ENCODE measurements at places on chromosomes 5 and 9.

- no peak for DNase-seq
Measured at GRCh38 chr9:96758845-96759673, 18.8 kb downstream of the ZNF510 start.

GRCh38 chr5:82684165-82684564, 393.0 kb downstream of the TMEM167A start:
- no peak for DNase-seq

- no peak for DNase-seq
Measured at GRCh38 chr9:129739432-129739831, 13.4 kb downstream of the PTGES start.

- no peak for DNase-seq
Measured at GRCh38 chr5:112657804-112658203, 79.9 kb upstream of the APC start.

DNA sequence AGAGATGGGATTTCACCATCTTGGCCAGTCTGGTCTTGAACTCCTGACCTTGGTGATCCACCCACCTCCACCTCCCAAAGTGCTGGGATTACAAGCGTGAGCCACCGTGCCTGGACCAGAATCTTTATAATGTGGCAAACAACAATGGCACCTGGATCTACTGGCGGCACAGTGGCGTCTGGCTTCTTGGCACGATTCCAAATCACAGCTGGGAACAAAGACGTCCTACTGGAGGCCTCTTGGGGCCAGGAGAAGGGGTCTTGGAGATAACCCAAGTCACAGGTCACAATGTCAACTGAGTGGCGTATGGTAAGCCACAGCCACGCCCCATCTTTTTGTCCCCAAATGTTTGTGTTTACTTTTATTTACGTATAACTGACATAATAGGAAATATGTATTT, 77.8 kb upstream of the RAPGEF1 start:
- DNase-seq = no peak

DNA sequence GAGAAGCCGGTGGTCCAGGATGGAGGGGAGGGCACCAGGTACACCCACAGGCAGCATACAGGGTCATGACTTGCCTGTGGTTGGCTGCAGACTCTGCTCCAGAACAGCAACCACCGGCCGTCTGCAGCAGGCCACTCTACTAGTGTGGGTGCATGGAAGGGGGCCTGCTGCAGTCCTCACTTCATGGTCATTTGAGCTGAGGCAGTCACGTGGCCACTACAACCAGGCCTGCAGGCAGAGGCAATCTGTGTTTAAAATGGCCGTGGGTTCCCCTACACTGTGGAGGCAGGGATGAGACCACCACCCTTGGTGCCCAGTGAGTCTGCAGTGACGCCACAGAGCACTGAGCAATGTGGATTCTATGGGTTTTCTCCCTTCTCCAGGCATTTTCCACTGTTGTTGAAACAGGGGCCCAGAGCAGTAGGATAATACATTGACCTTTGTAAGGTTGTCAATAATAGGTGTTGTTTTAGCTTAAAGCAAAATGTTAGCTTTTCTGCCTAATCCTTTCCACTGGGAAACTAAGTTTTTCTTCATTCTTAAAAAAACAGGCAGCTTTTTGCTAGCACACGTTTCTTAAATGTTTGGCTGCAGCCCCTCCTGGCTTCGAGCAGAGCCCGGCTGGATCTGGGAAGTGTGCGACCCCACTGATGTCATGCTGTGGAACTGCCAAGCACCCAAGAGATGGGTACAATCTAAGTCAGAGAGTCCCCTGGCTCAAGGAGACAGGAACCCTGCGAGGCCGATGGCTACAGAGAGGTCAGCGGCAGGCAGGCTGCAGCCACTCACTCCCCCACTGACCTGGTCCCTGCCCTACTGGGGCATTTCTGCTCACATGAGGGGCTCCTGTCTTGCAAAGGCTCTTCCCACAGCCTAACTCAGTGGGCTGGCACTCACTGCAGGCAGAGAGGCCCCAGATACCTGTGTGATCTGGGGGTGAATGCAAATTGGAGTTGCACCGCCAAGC, 21.2 kb downstream of the GADD45G start:
- DNase-seq = no peak

DNA sequence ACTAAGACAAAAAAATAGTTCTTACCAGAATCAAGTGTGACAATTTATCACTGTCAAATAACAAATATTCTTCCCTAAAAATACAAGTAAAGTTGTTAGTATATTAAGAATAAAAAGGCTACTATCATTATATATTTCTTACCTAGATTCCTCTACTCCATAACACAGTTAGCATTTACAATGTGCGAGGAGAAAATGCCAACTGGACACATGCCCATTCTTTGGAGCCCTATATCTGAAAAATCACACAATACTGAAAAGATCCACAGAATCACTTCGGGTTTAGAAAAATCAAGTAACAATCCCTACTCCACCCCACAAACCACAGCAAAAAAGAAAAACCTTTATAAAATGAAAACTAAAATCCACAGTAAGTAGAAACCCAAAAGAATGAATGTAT, 70.9 kb downstream of the PKD2L2 start:
- DNase-seq = no peak

GRCh38 chr9:75372499-75373268, 284.4 kb downstream of the OSTF1 start:
- no peak for DNase-seq

DNA sequence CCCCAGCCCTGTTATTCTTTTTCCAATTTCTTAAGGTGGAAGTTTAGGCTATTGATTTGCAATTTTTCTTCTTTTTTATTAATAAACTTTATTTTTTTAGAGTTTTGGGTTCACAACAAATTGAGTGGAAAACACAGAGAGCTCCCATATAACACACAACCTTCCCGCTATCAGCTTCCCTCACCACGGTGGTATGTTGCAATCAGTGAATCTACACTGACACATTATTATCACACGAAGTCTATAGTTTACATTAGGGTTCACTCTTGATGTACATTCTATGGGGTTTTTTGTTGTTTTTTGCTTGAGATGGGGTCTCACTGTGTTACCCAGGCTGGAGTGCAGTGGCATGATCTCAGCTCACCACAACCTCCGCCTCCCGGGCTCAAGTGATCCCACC, 4.8 kb upstream of the NFX1 start:
- DNase-seq = no peak

GRCh38 chr5:91706785-91707520, 323.8 kb upstream of the ARRDC3 start:
- no peak for DNase-seq

GRCh38 chr5:2135833-2136232, 253.1 kb upstream of the IRX4 start:
- no peak for DNase-seq

DNA sequence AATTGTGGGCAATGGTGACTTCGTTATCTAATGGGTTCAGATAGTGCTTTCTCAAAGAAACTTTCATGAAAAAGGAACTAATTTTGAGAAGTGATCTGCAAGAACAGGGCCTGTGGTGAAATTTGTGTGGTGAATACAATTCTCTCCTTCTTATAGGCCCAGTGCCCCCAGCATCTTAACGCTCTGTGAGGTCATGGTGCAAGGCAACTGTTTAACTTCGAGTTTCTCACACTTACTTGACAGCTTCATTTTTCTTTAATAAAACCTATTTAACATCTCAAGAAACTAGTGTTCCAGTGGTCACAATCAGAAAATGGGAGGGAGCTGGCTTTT, 69.2 kb downstream of the FAM114A2 start:
- no peak for DNase-seq

DNA sequence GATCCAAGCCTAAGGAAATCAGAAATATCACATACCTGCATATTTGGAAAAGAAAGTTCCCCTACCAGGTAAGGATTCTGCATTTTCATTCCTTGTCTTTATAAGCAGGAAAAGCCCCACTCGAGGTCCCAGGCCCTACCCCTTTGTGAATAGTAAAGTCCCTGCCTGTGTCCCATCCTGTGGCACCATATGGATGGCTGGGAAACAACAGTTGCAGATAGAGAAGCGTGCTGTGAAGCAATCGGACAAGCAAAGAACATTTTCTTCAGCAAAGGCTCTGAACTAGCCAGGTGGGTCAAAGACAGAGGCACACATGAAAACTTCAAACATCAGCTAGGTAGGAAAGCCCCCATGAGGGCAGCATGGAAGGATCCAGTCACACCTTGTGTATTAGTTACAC, 169.3 kb downstream of the NR2F1-AS1 start:
- no peak for DNase-seq

GRCh38 chr9:83294816-83295215, 231.9 kb upstream of the RASEF start:
- no peak for DNase-seq

DNA sequence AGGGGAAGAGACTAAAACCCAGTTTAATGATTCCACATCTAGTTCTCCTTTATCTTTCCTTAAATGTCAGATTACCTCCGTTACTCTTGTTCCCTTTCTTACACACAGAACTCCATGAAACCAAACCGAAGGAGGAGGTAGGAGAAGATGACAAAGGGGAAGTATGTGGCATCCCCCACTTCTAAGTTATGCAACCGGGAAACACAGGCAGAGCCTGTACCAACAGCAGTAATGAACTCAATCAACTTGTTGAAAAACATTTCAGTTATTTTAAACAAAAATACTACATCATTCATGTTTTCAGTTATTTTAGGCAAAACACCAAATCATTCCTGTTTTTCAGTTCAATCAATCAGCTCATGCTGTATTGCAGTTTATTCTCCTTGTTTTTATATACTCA, 101.8 kb downstream of the PCSK1 start:
- no peak for DNase-seq

- no peak for DNase-seq
Measured at GRCh38 chr9:113625486-113625885, 162.0 kb downstream of the RGS3 start.

GRCh38 chr5:2904399-2904798, 152.9 kb upstream of the IRX2 start:
- DNase-seq = no peak

- DNase-seq = no peak
Measured at GRCh38 chr5:58715997-58716656, 133.3 kb downstream of the RAB3C start.

GRCh38 chr5:148808864-148809642, 17.4 kb upstream of the ADRB2 start:
- no peak for DNase-seq

DNA sequence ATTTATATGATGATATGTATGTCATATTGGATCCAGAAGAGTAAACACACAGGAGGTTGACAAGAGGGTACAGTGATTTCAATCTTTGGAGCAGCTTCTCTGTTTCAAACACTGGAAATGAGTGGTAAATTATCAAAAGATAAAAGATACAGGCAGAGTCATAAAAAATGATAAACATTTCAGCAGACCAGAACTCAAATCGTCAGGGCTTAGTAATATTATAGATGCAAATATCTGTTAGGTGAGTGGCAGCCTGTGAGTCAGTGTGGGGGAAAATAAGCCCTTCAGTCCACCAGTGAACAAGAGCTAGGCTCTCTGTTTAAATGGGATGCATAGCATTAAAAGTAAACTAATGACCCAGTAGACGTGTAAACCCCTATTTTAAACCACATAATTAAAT, 1378.1 kb downstream of the EFNA5 start:
- no peak for DNase-seq

DNA sequence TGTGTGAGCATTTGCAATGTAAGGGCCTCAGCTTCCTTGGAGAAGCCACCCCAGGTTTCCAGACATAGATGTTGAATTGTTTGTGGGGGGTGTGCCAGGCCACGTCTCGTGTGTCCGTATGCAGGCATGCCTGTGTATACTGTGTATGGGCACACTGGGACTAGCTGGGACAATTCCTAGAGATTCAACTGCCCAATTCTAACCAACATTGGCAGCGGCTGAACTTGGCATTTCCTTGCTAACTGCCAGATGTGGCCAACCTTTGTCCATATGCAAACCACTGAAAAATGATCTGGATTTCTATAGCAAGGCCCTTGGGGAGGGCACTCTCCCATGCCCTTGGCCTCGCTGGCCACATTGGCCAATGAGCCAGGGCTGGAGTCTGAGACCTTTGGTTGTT, 50.3 kb downstream of the SAR1B start:
- no peak for DNase-seq

DNA sequence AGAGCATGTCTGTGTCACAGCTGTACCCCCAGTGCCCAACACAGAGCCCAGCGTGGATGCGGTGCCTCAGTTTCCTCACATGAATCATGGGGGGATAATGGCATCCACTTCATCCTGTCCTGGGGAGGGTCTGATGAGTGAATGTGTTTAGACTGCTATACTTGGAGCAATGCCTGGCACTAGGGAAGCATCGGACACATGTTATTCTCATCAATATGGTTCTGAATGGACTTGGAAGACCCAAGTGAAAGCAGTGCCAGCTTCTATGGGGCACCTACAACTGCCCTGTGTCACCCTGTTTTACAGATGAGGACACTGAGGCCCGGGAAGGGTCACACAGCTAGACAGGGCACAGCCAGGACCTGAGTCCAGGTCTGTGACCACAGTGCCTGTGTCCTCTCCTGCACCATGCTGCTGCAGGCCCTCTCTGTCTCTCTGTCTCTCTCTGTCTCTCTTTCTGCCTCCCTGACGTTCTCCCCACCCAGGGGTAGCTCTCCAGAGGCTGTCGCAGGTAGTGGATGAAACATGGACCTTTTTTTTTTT, 42.3 kb upstream of the NEK6 start:
- DNase-seq = no peak

GRCh38 chr9:134010310-134011173, 14.7 kb upstream of the BRD3OS start:
- no peak for DNase-seq

- no peak for DNase-seq
Measured at GRCh38 chr9:135122316-135122715, 34.8 kb downstream of the OLFM1 start.

- DNase-seq = no peak
Measured at GRCh38 chr9:127214421-127215267, 49.9 kb upstream of the GARNL3 start.

- no peak for DNase-seq
Measured at GRCh38 chr5:147393874-147394672, 115.8 kb downstream of the DPYSL3 start.

DNA sequence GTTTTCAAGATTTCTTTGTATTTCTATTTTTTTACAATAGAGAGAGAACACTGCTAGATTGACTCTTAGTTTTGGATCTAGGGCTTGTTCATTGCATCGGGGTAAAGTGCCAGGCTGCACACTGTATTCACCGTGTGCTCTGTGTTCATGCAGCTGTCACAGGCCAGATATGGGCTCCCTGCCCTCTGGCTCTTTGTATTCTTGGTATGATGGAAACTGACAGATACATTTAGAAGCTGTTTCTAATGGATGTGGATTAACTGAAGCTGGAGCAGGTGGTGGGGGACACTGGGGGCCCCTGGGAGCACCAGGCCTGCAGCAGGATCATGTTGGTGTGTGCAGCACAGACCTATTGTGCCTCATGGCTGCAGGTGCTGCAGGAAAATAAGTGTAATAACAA, 28.0 kb downstream of the SLC36A1 start:
- no peak for DNase-seq

- no peak for DNase-seq
Measured at GRCh38 chr5:75507841-75508240, 3.6 kb downstream of the CERT1 start.

DNA sequence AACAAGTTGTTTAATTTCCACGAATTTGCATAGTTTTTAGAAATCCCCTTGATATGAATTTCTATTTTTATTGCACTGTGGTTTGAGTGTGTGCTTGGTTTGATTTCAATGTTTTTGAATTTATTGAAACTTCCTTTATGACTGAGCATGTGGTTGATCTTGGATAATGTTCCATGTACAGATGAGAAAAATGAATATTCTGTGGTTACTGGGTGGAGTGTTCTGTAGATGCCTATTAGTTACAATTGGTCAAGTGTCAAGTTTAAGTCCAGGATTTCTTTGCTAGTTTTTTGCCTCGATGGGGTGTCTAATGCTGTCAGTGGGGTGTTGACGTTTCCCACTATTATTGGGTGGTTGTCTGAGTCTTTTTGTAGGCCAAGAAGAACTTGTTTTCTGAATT, 319.5 kb upstream of the ACTBL2 start:
- DNase-seq = no peak

Measured in left renal pelvis (tissue), 4 donors.